ENCODE measurements at places on chromosomes 6 and 20.

GRCh38 chr6:116633685-116634084, 17.4 kb downstream of the RSPH4A start:
- DNase-seq, result no peak

DNA sequence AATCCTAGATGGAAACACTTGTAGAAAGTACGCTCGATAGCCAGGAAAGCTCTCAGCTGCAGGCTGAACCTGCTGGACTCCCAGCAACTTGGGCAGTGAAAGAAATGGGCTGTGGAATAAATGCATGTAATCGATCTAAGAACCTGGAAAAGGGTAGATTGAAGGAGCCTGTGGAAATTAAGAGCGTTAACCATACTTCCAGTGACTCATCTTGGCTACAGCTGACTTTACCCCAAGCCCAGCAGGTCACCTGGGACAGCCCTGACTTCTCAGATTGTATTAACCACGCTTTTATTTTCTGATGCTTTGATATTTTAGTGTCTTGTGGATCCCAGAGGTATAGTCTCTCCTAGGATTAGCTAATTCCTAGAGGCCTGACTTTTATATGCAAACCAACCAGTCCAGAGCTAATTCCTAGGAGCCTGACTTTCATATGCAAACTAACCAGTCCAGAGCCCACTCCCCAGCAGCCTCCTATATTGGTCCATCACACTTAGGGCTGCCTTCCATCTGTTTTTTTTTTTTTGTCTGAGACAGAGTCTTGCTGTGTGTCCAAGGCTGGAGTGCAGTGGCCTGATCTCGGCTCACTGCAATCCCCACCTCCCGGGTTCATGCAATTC, 86.3 kb downstream of the GMPR start:
- DNase-seq, result no peak

DNA sequence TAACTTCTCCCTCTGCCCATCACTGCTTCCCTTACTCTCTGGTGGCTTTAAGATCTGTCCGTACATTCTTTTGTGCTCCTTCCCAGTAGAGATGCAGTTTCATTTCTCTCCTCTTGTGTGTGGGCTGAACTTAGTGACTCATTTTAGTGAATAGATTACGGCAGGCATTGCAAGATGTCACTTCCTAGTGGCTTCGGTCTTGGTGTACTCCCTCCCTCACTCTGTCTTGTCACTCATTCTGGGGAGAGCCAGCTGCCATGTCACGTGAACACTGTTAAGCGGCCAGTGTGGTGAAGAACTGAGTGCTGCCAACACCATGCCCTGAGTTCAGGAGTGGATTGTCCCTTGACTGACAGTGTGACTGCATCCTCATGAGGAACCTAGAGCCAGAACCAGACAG, 115.9 kb downstream of the OTOR start:
- DNase-seq, result no peak

- DNase-seq, result no peak
Observed at GRCh38 chr6:136564180-136564579, 14.0 kb upstream of the MAP7 start.

DNA sequence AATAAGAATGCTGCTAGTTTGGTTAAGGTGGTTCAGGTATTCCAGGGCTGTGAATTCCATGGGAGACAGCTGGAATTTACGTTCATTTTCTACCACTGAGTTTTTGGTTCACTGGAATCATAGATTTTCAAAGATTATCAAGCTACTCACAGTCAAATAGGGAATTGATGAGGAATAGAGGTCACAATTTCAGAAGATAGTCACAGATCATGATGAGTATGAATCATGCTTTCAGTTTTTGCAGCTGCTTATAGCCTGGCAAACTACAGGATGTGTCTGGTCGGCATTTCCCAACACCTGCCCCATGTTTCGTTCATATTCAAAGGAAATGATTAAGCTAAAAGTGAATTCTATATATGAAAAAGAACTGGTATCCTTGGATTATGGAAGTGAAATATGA, 58.7 kb downstream of the BCKDHB start:
- peak; percentile 13 for DNase-seq

GRCh38 chr6:13668291-13668928, 43.2 kb downstream of the RANBP9 start:
- no peak for DNase-seq

DNA sequence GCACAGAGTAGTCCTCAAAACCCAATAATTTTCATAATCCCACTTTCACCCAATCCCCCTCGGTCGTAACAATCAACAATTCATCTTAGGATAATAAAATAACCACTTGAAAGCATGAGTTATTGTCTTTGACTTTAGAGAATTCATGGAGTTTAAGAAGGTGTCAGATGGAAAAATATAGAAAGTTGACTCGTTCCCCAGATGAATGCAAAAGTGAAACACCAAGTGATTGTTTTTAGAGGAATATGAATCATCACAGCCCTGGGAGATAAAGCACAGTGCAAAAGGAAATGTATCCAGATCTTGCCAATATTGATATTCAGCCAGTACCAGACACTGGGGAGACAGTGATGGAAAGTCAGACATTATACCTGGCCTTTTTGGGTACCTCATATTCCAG, 860.5 kb downstream of the DHX35 start:
- DNase-seq, result no peak

DNA sequence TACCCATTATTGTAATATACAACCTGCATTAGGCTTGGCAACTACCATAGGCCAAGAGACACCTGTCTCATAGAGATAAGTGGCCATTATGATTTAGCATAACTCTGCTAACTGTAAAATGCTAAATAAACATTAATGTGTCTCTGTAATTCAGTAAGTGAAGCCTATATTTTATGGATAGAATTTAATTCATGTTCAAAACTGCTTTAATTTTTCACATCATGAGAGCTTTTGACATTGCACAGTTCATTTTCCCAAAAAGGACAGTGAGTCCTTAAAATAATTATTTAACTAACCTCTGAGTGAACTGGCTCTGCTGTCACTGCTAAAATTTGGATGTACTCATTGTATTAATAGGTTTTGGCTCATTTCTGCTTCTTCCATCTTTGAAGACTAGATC, 41.4 kb upstream of the TMX4 start:
- DNase-seq, result no peak
